ENCODE measurements at places on chromosomes 7 and 10.

GRCh38 chr7:44621034-44621749 lies 14.8 kb downstream of the OGDH start:
- no peak for DNase-seq

- no peak for DNase-seq
These were observed 27.9 kb downstream of the WIPI2 start for GRCh38 chr7:5217851-5218331.

DNA sequence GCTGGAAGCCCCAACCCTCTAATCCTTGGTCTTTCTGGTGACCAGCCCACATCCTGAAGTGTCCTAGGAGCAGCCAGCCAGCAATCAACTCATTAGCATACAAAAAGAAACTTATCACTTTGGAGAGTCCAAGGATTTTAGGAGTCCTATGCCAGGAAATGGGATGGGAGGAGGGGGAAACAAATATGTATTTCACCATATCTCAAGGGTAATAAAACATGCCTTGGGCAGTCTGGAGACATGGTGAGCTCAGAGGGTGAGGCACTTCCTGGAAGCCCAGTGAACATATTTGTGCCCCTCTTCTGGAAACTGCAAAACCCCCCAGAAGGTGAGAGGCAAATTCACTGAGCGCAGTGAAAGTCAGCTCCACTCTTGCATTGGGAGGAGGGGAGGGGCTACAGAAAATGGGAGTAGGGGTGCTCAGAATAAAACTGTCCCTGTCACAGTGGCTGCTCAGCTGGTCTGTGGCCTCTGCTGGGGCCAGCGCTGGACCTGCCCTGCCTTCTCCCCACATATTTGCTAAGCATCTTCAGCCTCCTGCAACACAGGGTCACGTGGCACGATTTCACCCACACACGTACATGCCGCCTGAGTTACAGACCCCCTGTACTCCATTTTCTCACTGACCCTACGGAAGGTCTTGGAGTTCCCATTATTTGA lies 17.7 kb upstream of the ZMIZ1 start:
- DNase-seq, result no peak

DNA sequence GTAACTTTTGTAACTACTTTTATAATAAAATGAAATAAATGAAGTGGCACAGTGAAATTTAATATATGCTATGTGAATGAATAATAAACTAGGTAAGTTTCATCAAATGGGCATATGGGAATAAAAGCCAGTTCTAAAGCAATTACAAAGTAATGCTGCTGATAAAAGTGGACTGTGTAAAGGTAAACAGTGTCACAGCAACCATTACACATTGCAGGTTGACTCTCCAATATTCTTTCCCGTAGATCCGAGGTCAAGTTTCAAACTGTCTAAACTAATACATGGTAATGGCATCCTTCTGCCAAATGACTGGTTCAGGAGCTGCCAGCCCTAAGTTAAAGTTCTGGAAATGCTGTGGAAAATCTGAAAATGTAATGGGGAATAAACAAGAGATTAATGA lies 6.0 kb downstream of the HIBADH start:
- no peak for DNase-seq

- no peak for DNase-seq
These were observed 46.9 kb downstream of the ZNF518A start for GRCh38 chr10:96176985-96177384.

DNA sequence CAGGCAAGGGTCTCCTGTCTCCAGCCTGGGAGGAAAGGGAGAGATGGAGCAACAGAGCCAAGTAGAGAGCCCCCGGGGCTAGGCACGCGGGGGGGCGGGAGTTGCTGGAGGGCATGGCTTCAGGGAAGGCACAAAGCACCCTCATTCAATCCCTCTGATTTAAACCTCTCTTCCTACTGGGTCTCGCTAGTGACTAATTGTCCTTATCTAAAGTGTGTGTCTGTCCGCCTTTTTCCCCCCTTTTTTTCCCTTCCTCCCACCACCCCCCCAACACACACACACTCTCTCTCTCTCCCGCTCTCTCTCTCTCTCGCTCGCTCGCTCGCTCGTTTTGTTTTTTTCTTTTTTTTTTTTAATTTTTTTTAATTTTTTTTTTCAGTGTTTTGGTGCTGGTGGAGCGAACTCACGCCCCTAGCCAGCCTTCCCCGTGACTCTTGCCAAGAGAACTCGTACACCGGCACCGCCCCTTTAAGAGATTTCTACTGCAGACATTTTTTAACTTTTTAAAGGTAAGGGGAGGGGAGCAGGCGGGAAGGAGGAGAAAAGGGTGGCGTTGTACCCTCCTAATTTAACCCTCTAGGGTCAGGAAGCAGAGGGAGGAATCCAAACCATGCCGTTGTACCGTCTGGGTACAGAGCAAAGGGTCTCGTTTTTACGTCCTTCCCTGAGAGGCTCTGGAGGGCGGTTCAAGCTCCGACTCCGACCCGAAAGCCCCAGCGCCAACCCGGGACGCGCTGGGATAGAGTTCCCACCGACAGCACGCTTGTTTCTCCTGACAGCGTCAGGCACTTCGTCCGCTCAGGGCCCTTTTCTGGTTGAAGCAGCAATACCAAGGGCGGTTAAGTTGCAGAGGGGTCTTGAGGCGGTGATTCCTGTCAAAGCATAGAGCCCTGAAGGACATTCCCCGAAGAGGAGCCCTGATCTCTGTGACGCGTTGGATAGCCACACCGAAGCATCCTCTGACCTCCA lies at the start of gene HPSE2:
Gene HPSE2, minus strand, starts transcription at position 195 of the 969 bp plus-strand sequence.
- DNase-seq, result no peak

Measured in stimulated activated CD4-positive, alpha-beta T cell treated with anti-CD3 and anti-CD28 coated beads, Interleukin-12 subunit alpha, Interleukin-12 subunit beta, amount 100 ng/mL, for 24 hours (primary cell).